AG08396 (cell line): ENCODE measurements at places on chromosomes 6 and 20.
A peak's percentile ranks its signal among the peaks of the same experiment; 100 is the strongest.

GRCh38 chr6:169800668-169801395 is 49.4 kb downstream of the ERMARD start:
- peak; percentile 75 for DNase-seq

DNA sequence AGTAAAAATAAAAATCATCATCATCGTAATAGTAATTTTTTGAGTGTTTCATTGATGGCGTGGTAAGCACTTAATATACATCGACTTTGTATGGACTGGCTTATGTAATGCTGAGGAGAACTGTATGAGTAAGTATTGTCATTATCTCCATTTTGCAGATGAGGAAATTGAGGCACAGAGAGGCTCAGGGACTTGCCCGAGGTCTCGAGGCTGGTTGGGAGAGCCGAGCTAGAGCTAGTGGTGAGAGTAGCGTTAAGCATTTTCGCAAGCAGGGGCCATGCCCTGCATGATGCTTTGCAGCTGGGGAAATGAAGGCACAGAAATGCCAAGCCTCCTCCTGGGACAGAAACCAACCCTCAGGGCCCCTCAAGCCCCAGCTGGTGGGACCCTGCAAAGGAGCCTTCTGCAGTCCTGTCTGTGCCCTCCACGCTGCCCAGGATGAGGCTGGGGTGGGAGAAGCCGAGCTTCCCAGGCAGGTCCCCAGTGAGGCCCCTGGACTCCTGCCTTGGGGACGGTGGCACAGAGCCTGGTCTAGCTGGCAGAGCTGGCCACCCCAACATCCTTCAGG is 31.1 kb upstream of the STX16 start:
- no peak for DNase-seq

DNA sequence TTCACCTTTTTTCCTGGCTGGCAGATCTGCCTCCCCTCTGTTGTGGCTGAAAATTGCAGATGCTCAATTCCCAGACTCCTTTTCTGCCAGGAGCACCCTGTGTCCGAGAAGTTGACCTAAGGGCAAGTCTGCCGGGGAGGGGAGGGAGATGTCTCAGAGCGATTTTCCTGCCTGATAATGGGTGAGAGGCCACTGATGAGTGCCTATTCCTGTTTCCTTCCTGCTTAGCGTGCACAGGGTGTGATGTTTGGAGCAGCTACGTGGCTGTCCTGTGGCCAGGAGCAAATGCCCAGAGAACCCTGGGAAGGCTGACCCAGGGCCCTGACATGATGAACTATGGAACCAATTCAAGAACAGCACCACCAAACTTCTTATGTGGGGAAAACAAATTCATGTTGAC is 22.5 kb downstream of the SOX4 start:
- no peak for DNase-seq

DNA sequence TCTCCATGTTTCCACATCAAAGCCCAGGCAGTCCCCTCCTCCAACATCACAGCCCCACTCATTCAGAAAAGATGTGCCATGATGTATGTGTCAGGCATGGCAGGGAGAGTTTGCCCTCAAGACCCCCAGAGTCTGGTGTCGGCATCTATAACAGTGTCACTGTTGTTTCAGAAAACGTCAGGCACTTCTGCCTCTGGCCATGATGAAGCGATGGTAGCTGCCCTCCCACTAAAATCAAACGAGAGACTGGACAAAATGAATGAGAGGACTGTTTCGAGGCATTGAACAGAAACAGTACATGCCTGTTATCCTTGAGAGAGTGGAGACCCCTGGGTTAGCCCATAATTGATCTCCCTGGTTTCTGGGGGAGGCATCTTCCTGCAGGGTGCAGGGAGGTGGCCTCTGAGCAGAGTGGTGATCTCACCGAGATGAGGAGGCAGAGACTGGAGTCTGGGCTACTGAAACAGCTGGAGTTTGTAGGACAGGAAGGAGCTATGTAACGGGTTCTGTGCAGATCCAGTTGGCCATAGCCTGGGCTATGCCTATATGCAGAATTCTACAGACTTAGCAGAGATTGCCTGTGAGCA is 144.5 kb downstream of the SYCP2 start:
- no peak for DNase-seq

GRCh38 chr20:49590163-49591017 is 22.5 kb upstream of the PTGIS start:
- no peak for DNase-seq

GRCh38 chr6:151054306-151054705 is 185.5 kb upstream of the AKAP12 start:
- no peak for DNase-seq
